Eye (tissue), 1 donor: ENCODE measurements at places on chromosomes 3 and 15.

- DNase-seq, result peak; percentile 95
These were observed 36.3 kb upstream of the TMC3 start for GRCh38 chr15:81410318-81410753.

DNA sequence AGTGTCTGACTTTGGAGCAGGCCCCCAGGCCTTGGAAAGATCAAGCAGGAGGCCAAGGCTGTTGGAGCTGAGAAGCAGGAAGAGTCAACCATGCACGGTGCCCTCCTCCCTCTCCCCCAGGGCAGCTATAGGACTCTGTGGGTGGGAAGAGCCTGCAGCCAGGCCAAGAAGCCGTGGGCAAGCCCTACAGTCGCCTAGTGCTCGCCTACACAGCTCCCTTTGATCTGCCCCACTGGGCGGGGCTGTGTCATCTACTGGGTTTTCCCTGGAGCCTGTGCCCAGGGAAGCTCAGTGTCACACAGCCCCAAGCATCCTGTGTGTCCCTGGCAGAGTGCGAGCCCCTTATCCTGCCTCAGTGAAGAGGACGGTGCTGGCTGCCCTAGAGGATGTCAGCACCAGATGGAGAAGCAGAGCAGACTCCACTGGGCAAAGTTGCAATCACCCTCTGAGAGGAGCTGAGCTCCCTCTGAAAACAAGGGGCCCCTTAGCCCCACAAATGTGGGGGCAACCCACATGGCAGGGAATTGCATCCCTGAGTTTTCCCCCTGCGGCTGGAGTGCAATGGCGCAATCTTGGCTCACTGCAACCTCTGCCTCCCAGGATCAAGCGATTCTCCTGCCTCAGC, 72.2 kb downstream of the KLF13 start:
- no peak for DNase-seq

- no peak for DNase-seq
These were observed 11.9 kb downstream of the CHRM5 start for GRCh38 chr15:33980159-33980558.

GRCh38 chr15:65418596-65418995, 4.2 kb downstream of the IGDCC4 start:
- DNase-seq, result no peak

DNA sequence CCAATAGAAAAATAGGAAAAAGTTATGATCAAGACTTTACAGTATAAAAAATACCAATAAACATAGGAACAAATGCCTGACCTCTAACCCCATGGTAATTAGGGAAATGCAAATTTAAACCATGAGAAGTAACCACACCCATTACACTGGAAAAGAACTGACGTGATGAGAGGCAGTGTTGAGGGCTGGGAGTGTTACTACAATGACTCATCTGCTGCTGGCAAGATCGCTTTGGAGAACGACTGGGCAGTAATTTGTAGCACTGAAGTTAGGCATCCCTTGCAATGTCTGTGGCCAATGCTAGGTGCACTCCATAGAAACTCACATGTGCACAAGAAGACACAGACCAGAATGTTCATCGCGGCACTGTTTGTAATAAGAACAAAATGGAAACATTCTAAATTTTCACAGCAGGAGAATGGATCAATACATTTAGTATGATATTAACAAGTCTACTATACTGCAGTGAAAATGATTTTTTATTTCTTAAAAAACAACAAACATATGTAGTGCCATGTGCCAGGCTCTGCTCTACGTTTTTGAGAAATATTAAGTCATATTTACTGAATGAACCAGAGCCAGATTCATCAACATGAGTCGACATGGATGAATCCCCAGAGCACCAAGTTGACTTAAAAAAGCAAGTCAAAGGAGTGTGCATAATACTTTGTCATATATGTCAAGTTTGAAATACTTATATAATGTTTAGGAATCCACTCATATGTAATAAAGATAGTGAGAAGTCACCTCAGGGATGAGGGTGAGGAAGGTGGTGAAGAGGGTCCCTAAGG, 37.6 kb upstream of the EPHB3 start:
- DNase-seq, result no peak

GRCh38 chr3:150202711-150203110, 205.4 kb upstream of the TSC22D2 start:
- peak; percentile 71 for DNase-seq

- DNase-seq, result peak; percentile 78
These were observed 9.3 kb downstream of the LOXL1 start for GRCh38 chr15:73935547-73935946.

DNA sequence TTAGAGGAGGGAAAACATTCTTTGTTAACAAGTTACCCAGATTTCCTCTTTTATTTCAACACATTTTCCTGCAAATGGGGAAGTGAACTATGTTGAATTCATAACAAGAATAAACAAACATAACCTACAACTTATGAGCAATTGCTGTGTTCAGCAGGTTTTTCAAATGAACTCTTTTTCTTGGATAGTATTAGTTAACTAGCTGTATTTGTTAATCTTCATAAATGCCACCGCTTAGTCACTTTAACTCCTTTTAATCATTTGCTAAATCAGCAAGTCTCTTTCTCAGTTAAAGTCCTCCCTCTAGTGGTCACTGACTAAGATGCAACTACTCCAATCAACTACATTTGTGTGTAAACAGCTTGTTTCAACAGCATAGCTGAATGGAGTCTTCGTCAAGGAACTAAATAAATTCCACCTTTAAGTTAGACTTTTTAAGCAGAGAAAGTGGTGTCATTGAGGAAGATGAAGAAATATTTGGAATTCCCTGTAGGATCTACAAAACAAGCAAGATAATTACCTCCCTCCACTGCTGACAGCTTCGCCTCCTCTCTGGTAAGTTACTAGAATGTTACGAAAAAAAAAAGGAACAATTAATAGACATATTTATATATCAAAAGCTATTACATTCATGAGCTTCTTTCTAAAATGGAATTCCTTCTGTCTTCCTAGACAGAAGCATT, 1122.0 kb downstream of the ROBO1 start:
- peak; percentile 92 for DNase-seq

DNA sequence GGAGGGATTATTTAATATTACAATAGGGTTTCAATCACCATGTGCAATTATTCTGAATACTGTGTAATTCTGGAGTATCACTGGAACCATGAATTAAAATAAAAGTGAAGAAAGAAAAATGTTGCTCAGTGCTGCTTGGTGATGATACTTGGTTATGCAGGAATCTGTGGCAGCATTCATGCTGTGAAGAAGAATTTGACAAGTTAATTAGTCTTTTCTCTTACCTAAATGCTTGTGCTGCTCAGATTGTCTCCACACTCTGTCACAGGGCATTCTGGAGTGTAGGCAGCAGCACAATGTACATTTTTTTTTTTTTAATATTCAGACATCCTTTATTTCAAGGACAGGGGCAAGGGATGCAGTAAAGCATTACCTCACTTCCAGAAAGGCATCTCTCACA, 749.3 kb upstream of the CADM2 start:
- no peak for DNase-seq

DNA sequence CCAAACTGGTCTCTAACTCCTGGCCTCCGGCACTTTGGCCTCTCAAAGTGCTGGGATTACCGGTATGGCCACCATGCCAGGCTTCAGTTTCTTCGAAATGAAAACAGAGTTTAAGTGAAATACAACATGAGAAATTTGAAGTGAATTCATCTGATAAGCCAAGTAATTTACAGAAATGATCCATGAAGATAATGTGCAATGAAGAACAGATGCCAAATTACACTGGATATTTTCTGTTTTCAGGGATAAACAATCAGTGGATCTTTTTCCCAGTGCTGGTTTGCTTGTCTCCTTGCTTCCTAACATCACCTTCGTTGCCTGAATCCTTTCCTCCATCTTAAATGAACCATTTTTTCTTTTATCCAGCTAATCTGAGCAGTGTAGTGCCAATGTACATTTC, 46.2 kb upstream of the SUCLG2 start:
- DNase-seq, result no peak

- DNase-seq, result peak; percentile 93
These were observed at the start of gene PRTG for GRCh38 chr15:55742927-55743728. Gene PRTG, minus strand, starts transcription at chr15:55743152. Its CDS starts 221 bp downstream, at chr15:55742931.

GRCh38 chr15:26771578-26772153, 1.2 kb downstream of the GABRB3 start:
- DNase-seq, result peak; percentile 91

- no peak for DNase-seq
These were observed 22.2 kb upstream of the CLDN18 start for GRCh38 chr3:137987723-137988122.

DNA sequence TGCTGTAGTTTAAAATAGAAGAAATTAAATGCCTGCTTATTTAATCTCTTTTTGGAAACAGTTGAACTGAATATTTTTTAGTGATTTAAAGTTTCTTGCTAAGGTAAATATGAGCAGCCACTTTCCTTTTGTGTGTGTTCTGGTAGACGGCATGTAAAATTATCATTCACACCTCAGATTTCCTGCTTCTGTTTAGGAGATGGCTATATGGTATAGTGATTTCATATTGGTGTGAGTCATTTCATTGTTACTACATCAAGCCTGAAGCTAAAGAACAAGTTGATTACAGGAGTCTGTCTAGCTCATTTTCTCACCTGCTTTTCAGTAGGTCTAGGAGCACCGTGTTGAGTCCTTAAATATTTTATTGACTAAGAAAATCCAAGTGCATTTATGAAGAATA, 2.2 kb downstream of the LRCH3 start:
- DNase-seq, result no peak

DNA sequence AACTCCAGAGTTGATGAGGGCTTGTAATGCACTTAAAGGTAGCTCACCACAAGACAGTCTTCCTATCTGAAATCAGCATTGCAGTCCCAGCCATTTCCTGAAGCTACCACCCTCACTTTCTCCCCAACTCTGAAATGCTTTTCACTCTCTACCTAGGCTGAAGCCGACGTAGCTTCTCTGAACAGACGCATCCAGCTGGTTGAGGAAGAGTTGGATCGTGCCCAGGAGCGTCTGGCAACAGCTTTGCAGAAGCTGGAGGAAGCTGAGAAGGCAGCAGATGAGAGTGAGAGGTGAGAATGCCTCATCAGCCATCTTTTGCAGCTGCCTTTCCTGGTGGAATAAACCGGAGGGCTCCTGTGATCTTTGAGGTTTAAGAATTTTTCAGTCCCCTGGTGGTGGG, 14.3 kb downstream of the TPM1 start:
- DNase-seq, result no peak

- DNase-seq, result no peak
These were observed 66.4 kb downstream of the DCUN1D1 start for GRCh38 chr3:182913889-182914288.

DNA sequence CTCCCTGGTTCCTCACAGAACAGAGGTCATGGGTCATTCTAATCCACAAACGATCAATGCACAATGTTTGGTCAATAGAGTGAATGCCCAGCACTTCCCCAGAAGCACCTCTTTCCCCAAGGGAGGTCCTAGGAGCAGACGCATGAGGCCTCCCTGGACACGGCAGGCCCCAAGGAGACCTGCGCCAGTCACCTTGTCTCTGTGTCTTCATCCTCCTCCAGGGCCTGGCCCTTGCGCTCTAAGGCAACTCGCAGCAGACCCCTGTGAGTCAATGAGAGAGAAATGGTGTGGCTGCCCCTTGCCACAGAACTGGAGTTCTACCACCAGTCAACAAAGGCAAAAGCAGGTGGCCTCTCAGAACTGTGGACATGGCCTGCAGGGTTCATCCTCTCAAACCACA, 18.1 kb downstream of the ALS2CL start:
- no peak for DNase-seq

- no peak for DNase-seq
These were observed 89.5 kb downstream of the DCLK3 start for GRCh38 chr3:36674816-36675215.

DNA sequence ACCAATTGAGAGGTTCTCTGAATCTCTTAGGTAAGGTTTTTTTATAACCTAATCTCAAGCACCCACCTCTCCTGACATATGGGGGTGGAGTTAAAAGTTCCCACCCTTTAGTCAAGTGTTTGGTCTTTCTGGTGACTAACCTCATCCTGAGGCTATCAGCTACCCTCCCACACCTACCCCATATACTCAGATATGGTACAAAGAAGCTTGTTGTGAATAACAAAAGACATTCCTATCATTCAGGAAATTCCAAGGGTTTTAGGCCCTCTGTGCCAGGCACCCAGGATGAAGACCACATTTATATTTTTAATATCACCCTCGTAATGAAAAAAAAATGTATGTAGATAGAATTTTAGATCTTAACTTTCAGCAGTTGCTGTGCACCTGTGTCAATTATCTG, 9.0 kb downstream of the CHMP2B start:
- DNase-seq, result no peak

DNA sequence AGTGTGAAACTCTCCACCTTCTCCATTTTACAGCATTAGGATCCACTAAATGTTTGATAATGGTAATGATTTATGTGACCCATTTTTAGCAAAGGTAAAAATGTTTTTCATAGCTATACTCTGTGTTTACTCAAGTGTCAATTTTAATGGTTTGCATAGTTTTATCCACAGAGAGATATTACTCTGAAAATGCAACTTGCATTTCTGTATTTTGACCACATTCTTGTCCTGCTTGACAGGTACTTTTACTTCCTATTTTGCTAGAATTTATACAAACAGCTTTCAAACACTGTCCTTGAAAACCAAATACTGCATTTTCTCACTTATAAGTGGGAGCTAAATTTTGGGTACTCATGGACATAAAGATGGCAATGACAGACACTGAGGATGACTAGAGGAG, 62.9 kb downstream of the SERPINI1 start:
- DNase-seq, result no peak

DNA sequence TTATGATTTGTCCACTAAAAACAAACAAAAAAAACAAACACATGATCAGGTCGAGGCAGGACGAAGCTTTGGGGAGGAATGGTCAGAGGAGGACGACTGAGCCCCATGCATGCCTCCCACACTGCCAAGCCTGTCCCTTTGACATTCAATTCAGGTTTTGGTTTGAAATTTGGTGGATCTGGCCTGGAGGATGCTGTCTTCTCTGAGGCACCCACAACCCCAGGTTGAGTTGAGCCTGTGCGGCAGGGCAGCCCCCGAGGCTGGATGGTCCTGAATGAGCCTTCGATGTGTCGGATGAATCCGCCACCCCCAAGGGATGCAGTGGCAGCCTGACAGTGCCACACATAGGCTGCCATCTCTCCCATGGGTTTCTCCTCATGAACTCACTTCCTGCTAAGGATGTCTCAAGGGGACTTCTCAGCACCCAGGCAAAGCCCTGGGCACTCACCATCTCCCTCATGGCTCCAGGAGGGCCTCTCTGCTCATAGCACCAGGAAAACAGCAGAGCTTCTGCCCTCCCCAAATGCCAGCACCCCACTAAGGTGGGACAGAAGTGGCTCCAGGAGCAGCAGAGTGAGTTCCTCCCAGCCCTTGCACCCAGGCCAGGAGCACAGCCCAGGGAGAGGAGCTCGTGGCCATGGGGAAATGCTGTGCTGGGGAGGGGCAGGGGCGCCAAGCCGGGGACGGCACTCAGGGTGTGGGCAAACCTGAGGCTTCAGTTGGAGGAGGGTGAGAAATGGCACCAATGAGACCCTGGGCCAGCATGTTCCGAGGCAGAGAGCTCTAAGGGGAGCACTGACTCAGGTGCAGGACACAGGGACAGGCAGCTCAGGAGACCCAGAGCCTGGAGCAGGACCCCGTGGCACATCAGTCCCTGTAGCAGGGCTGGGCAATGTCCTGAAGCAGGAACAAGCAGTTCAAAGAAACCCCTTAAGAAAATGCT, 18.5 kb downstream of the PRR23E start:
- DNase-seq, result no peak
